Liver (tissue), 10 donors: ENCODE measurements at places on chromosomes 2 and 18. TPM values are rescaled to one million over a fixed set of nuclear protein-coding genes. Genes with fewer than 3 reads are reported as not detected.

DNA sequence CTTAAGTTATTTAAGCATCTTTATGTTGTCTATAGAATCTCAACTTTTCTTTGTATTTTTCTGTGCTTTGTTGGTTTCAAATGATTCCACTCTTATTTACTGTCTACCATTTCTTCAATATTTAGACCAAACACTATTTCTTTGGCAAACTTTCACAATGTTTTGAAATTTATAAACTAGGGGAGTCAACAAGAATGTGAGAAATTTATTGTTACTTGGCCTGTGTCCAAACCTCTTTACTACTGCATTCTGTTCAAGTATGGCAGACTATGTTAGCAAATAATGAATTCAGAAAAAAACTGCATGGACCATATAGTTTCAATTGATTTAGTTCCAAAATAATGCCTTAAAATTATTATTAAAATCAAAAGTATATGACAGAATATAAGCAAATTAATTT is 470.2 kb downstream of the FBXO15 start:
- DNase-seq: no peak
- no peaks in the 10 kb centered on the region for H3K36me3 ChIP-seq
- no peak overlapping the region for H3K4me3 ChIP-seq
- H3K27me3 ChIP-seq: no peaks in the 10 kb centered on the region
- H3K27ac ChIP-seq: no peak overlapping the region
- H3K4me1 ChIP-seq: no peaks in the 10 kb centered on the region

DNA sequence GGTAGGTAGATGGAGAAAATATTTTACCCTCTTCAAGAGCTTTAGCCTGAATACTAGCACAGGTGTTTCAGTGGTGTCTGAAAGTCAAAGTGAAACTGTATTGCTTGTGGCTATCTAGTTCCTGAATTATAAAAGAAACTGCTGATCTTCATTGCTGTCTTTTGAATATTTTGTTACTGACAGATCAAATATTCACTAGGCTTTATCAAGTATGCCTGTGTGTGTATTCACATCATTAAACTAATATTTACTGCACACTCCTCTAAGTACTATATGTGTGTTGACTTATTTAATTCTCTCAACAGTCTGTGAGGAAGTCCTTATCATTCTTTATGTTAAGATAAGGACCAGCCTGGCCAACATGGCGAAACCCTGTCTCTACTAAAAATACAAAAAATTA is 139.6 kb downstream of the SOCS6 start:
- DNase-seq: no peak
- H3K4me3 ChIP-seq: no peak overlapping the region
- no peak overlapping the region for H3K27ac ChIP-seq
- H3K36me3 ChIP-seq: no peaks in the 10 kb centered on the region
- peaks cover 3% of the 10 kb centered on the region for H3K4me1 ChIP-seq

DNA sequence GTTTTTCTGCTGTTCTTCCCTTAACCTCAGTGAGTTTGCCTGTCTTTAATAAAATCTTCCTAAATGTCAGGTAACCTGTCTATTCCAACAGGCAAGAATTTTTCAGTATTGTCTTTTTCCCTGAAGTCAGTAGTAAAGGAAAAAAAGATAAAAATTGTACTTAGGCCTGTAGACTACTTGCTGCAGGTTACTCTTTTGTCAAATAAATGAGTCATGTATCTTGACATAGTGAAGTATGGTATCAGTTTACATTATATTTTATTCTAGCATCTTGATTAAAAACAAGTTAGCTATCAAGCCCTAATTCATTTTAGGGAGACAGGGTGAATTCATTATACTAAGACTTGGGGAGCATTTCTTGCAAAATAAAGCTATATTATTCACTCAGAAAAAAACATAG is 59.8 kb downstream of the ITGA4 start:
- H3K36me3 ChIP-seq: no peaks in the 10 kb centered on the region
- no peaks in the 10 kb centered on the region for H3K27me3 ChIP-seq
- no peak overlapping the region for H3K27ac ChIP-seq
- no peak overlapping the region for H3K4me3 ChIP-seq

PJVK gene
- total RNA-seq: 0.70 TPM

C2orf78 gene
- total RNA-seq: not detected

FTCDNL1 gene
- total RNA-seq: 2.1 TPM
